ENCODE measurements at places on chromosomes 7 and 10. TPM values are rescaled to one million over a fixed set of nuclear protein-coding genes. Genes with fewer than 3 reads are reported as not detected.

The ADRB1 gene
- total RNA-seq: 1.4 TPM

DNA sequence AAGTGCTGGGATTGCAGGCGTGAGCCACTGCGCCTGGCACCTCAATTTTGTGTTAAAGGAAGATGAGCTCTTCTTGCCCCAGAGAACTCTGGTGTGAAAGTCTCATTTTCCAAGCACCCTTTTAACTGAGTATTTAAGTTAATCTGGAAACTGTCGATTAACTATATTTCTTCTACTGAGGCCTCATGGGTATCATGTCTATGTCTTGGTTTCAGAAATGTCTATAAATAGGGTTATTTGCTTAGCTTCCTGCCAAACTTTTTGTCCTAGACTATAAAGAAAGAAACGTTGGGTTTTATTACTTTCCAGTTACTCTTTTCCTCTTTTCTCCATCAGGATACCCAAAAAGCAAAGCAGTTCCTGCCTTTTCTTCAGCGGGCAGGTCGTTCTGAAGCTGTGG lies 102.4 kb downstream of the LRRC4 start:
- DNase-seq: no peak

The HPSE2 gene
- total RNA-seq: 5.7 TPM

The STEAP1 gene
- total RNA-seq: 20.5 TPM

GRCh38 chr10:127600479-127600878 lies 51.4 kb downstream of the NPS start:
- no peak for DNase-seq

GRCh38 chr10:32266979-32267378 lies 80.0 kb downstream of the EPC1 start:
- DNase-seq: no peak

The SLC39A12 gene
- 0.13 TPM for total RNA-seq

DNA sequence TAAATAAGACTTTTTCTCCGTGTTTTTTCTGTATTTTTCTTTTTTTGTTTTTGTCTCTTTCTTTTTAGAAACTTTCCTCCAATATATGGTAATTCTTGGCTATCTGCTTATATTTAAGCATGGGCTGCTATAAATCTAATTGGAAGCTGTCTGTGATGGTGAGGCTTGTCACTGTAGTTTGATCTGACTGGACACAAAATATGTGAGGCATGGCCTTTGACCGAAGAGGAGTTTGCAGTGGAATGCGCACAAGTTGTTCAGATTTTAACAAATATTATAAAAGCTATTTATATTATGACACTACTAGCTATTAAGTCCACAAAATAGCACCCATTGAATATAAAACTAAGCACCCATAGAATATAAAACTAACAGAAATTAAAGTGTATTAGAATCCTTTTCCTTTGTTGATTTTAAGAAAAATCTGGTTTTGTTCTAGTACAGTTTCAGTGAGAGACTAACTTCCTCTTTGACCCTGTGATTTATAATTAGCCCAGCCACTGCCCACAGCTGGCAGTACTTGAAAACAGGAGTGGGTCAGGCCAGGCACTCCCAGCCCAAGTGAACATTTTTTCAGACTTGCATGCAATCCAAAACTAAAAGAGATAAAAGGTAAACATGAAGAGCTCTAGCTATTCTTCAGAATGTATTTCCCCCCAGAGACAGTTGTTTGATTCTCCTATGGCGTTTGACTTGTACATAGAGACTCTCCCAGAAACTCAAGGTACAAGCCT lies 69.9 kb upstream of the FGL2 start:
- DNase-seq: no peak

The TRUB1 gene
- 18.3 TPM for total RNA-seq

DNA sequence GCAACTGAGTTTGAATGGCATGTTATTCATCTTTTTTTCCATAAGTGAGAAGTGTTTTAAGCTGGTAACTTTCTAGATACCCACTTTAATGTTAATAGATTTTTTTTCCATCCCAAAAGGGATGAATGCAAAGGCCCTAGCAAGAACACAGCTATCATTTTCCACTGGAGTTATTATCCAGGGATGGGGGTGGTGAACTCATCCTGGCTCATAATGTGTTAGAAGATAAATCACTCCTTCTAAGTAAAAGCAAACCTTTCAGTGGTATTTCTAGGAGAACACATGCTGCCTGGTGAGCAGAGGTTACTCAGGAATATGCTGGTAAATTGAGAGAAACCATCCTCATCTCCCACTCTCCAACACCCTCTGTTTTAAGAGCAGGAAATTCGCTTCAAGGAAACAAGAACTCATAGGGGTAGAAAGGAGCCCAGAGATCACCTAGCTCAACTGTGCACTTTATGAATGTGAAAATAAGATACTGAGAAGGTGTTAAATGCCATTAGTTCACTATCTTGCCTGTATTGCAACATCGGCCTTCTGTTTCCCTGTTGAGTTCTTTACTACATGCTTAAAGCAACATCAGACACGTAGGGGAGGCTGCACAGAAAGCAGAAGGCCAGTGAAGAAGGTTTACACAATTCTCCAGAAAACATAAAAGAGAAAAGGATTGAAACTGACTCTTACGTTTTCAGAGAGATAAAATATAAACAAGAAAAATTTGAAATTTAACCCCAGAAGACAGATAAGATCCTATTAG lies 264.0 kb upstream of the PRKCQ start:
- no peak for DNase-seq

DNA sequence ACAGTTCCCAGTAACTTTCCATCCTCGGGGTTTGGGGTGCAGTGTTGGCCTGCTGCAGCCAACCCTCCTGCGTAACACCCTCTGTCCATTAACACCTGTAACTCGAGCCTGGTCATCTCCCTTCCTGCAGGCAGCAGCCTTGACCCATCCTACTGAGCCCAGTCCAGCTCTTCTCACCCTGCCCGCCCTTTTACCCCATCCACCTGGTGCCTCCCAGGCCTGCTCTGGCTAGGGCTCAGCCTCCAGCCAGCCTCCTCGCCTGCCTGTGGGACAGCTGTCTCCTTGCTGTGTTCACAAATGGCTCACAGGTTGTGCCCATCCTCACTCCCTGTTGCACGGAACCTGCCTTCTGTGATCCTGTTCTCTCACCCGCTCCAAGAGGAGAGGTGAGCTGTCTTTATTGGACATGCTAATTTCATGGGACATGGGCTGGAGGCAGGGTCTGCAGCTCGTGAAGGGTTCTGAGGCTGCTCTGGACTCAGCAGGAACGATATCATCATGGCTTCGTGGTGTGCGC lies 277.2 kb upstream of the TCERG1L start:
- DNase-seq: no peak

DNA sequence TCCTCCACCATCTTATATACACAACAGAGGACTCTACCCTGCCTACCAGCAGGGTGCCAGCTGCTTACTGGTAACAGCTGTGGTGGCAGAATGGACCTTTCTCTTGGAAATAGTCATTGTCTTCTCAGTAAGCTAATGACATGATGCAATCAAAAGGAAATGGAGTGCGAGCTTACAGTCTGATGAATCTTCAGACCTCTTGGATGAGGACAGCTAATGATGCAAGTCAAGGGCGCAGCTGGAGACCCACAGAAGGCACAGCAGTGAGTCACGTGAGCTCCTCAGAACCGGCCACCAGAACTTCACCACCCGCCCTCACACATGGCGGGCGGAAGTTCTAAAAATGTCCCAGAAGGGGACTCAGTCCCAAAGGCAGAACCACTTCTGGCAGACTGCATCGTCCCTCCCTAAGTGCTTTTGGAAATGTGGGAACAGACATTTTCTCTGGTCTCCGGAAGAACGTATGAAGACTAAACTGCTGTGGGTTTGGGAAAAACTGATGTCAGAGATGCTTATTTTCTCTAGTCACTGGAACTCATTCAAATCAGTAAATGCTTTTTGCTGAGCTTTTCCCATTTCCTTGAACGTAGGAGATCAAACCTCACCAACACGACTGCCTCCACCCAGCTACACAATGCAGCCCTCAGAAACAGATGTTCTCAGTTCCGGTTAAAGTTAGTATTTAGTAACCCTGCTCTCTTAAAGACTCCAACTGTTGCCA lies 96.4 kb downstream of the FAS start:
- DNase-seq: peak; percentile 54

GRCh38 chr10:114665406-114665805 lies 7.3 kb upstream of the ABLIM1 start:
- DNase-seq: no peak

GRCh38 chr7:75758491-75758890 lies 13.5 kb downstream of the CCL26 start:
- no peak for DNase-seq

DNA sequence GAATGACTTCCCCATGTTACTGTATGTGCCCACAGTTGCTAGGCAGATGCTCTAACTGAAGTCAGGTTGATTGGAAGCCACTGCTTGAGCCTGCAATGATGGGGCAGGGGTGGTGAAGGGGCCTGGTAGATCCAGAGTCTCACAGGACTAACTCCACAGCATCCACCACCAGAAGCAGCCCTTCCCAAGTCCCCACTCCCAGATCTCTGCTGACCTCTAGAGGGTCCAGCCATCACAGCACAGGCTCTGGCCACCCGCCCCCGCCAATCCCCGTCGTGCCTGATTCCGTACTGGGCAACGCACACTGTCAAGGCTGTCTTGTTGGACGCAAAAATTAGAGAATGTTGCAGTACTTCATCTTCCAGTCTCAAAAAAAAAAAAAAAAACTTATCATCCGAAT lies 136.8 kb upstream of the PDE1C start:
- no peak for DNase-seq

DNA sequence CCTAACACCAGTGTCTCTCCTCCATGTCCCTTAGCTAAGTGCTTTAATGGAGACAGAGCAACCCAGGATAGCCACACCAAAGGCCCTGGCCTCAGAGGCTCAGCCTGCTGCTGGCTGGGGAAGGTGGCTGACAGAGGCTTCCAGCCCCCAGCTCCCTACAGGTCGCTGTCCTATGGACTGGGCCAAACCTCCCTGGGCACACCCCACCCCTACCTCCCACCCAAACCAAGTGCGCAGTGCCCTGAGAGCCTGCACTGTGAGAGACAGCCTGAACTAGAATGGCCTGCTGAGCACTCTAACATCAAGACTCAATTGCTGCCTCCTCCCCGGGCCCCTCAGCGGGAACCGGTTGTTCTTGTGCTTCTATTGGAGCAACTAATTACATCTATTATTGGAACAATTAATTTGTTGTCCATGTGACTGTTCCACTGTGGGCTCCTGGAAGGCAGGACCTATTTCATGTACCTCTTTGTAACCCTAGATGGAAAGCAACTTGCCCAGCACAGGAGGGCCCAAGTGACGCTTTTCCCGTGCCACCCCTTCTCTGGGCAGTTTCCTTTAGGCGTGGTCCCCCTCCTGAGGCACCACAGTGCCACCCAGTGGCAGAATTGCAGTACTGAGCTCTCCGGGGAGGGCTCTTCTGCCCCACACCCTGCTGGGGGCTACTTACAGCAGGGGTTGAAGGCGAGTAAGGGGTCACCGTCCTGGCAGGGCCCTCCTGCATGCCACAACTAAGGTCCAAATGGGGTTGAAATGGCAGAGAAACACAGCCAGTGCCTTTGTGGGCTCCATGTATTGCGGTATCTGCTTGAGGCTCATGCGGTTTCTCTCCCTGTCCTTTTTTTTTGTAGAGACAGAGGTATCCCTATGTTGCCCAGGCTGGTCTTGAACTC lies 63.7 kb upstream of the WAPL start:
- DNase-seq: peak; percentile 70
